Inflammatory macrophage treated with lipopolysaccharide for 1 hour (primary cell): ENCODE measurements at places on chromosomes 7 and 10.

GRCh38 chr10:31490858-31491504 is 172.0 kb downstream of the ZEB1 start:
- peak; percentile 28 for DNase-seq

- no peak for DNase-seq
Measured at GRCh38 chr7:128172963-128173362, 68.1 kb upstream of the LEP start.

DNA sequence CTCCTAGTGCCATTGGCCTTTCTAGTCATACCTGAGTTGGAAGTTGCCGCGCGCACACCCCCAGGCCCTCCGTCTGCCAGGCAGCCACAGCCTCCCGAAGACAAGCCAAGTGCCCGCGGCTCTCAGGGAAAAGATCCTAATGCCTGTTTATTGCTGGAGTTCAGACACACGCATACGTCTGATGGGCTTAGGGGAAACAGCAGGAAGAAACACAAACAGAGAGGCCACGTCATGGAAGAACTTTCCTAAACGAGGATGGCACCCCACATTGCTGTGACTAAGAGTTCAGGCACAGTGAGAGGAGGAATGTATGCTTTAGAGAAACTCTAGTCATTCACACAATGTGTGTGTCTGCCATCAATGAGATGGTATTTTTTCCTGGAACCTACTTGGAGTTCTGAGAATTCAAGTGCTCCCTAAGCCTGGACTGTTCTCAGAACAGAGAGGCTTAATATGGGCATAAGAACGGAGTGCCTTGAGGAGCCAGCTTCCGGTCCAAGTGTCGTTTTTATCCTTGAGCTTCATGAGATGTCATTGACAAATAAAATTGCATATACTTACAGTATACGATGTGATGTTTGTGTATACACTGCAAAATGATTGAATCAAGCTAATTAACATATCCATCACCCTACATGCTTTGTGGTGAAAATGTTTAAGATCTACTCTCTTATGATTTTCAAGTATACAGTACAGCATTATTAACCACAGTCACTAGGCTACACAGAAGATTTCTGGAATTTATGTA is 11.6 kb upstream of the RBP3 start:
- DNase-seq = no peak

DNA sequence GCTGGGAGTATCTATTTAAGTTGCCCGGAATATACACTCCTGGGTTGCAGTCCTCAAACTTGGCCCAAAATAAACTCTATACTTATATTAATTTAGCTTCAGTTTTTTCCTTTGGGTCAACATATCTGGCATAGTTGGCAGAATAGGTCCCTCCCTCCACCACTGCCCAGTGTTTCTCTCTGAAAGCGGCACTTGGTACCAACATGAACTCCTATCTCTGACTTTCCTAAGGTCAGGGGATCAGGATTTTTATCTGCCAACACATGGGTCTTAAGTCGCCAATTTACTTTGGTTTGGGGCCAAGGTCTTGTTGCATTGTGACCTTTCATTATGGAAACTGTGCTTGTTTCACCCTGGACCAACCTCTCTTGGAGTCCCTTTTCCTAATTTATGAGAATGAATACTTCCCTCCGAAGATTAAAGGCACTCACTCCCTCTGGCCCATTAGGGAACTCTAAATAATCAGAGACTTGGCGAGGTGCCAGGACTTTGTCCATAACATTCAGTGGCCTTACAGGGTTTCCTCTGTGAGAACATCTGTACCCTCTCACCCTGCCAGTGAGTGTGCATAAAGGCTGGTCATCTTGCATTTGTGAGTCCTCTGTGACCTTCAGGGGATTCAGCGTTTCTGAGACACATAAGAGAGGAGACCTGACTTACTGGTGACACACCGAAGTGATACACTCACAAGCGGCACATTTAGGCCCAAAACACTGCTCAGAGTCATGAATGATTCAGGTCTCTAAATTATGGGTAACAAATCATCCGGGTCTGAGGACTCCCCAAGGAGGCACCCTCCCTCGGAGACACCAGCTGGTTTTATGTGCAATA is 19.7 kb upstream of the FKBP9 start:
- DNase-seq = no peak

GRCh38 chr7:45146531-45147379 is 10.8 kb upstream of the RAMP3 start:
- DNase-seq = no peak

- DNase-seq = no peak
Measured at GRCh38 chr7:98674461-98674860, 57.4 kb downstream of the NPTX2 start.

DNA sequence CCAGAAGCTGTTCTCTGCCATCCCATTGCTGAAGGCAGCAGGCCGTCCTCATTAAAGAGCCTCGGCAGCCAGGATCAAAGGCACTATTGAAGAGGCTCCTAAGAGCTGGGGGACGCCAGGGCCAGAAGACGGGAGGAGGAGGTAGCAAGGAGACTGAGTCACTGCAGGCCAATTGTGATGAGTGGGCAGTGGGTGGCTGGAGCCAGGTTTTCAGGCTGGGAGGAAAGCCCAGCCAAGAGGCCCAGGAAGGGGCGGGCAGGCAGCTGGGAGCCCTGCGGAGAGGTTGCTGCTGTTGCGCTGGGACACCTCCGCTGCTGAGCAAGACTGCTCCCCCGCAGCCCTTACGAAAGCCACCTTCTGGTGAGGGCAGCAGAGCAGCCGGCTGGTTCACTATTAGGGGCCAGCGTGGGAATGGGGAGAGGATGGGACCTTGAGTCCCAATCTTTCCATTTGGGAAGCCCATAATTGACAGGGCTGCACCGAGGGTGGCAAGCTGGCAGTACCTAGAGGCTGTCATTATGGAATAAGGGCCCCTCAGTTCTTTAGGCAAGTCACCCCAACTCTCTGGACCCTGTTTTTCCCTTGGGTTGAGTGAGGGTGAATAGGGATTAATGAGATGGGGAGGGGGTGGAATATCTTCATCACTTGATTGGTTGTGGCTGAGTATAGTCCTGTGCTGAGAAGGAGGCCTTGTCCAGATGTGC is 48.4 kb downstream of the UNC5B start:
- DNase-seq = no peak

GRCh38 chr10:84076047-84076388 is 63.3 kb upstream of the GHITM start:
- no peak for DNase-seq

DNA sequence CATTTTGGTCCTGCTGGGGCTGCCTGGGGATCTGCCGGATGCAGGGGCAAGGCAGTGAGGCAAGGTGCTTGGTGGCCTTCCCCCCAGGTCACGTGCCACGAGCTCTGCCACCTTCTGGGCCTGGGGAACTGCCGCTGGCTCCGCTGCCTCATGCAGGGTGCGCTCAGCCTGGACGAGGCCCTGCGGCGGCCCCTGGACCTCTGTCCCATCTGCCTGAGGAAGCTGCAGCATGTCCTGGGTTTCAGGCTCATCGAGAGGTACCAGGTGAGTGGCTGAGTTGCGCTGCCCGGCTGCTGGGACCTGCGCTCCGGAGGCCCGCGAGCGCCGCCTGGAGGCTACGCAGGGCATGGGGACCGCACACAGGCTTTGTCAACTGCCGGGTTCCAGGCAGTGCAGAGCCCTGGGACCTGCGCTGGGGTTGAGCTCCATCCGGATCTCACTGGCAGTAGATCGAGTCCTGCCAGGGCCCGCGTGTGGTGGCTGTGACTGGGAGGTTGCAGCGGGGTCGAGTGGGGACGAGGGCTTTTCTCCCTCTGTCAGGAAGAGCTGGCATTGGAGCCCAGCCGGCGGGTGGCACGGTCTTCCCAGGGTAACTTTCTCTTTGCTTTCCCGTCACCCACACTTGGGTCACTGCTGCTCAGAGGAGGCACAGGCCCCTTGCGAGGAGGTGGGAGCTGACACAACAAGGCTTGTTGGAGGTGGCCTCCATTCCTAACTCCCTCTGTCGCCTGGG is 21.7 kb downstream of the AMZ1 start:
- peak; percentile 72 for DNase-seq

DNA sequence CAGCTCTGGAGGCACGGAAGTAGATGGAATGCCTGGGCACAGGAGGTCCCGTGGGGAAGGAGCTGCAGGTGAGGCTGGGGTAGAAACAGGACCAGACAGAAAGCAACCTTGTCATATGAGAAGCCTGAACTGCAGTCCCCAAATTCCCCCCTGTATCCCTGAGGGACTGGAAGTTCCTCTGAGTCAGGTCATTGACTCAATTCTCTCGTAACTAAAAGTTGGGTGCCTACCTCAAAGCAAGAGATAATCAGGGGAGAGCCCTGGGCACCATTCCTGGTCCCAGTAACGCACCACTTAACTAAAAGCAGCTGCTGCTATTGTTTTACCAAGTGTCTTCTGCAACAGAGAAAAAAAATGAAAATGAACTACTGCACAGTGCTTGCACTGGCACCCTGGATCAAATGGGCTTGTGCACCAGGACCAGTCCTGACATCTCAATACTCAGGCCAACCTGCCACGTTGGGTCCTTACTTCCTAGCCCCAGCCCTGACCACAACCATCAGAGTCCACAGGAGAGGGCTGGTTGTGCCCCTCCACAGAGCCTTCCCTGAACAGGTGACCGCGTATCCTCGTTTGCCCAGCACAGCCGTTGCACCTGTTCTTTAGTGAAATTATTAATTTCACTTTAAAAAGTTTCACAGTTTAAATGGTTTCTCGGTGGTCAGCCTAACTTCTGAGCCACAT is 79.3 kb downstream of the GRID1 start:
- DNase-seq = no peak

GRCh38 chr7:97871659-97872024 is 566 bp downstream of the ASNS start:
- no peak for DNase-seq

GRCh38 chr7:143272871-143273270 is 9.6 kb downstream of the GSTK1 start:
- no peak for DNase-seq

DNA sequence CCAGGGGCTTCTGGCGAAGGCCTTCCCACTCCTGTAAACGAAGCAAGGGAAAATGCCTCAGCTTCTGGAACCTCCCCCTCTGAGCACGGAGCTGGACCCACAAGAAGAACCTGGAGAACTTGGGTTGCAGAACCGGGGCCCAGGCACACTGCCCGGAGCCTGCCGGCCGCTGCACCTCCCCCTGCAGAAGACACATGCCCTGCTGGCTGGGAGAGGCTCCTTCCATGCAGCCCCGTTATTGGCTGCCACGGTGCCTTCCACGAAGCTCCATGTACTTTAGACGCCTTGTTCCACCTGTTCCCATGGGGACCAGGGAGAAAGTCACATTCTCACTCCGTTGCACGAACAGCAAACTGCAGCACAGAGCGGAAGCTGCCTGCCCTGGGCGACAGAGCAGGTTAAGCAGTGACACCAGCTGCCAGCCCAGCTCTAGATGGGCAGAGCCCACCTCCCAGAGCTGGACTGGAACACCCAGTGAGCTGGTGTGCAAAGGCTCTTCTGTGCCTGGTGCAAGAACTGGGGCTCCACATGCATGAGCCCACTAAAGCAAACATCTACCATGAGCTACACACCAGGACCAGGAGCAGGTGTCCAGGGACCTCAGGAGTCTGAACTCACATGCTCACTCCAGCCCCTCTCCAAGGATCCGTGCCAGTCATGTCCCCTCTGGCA is 70.1 kb downstream of the TNS3 start:
- no peak for DNase-seq

DNA sequence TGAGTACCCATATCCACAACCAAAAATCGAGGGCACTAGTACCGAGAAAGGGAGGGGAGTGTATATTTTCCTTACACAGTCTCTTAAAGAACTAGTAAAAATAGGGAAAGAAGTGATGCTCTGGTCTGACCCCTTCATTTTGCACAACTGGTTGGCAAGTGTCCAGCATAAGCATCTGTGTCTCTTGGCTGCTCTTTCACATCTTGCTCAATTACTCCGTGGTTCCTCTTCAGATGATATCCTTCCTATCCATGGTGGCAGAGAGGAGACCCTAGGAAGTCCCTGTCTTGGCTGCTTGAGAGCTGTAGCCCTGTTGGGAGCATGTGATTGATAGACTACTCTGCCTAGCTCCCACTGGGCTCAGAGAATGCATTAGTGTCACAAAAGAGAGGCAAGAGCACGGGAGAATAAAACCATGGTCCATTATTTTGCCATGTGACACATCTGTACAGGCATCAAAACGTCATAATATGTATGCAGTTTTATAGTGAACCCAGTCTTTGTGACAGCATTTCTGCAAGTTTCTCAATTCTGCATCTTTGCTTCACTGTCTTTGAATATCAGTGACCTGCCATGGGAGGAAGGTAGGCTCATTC is 111.8 kb upstream of the ANKRD1 start:
- no peak for DNase-seq

DNA sequence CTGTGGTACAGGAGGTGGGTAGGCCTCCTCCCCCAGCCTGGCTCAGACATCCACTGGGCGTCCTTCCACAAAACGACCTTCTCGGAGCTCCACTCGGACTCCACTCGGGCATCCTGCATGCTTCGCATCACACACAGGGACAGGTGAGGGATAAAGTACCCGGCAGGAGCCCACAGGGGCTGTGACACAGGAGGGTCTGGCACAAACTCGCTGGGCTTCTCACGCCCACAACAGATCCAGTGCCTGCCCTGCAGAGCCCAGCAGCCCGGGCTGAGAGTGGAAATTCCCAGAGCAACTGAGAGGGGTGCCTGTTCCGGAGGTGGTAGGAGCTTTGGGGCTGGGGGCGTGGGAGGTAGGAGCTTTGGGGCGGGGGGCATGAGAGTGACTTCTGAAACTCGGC is 108.4 kb downstream of the MKI67 start:
- DNase-seq = no peak

GRCh38 chr10:61151059-61151458 is 207.1 kb upstream of the RHOBTB1 start:
- DNase-seq = no peak

- DNase-seq = no peak
Measured at GRCh38 chr7:72754312-72754711, 73.7 kb downstream of the TYW1B start.

GRCh38 chr10:96365571-96365970 is 6.8 kb upstream of the OPALIN start:
- DNase-seq = no peak

GRCh38 chr10:77907900-77908717 is 18.4 kb downstream of the DLG5 start:
- DNase-seq = no peak

- DNase-seq = peak; percentile 12
Measured at GRCh38 chr10:821322-821721, 110.2 kb downstream of the LARP4B start.

GRCh38 chr7:55241958-55242357 is 123.2 kb upstream of the LANCL2 start:
- DNase-seq = no peak

GRCh38 chr7:102426268-102427018 is 6.9 kb upstream of the ORAI2 start:
- peak; percentile 90 for DNase-seq

- no peak for DNase-seq
Measured at GRCh38 chr10:68121852-68122251, 12.6 kb downstream of the MYPN start.

DNA sequence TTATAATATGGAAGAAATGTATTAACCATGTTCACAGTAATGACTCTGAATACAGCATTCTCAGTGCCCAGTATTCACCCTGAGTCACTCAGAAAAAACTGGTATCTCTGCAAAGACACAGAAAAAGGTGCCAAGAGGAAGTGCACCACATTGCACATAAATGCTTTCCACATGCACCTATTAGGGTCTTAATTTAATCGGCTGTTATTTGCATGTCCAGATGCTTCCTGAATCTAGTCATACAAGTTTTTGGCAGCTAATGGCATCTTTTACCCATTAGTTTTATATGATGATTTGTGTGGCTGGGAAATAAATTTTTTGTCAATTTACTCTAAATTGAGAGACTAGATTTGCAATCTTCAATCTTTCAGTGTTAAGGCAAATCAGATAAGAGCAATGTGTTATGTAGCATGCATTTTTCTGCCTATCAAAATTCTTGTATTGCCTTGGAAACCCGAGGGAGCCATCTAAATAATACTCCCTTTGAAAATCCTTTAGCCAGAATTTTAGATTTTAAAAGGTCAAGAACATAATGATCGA is 58.2 kb downstream of the ZNF680 start:
- DNase-seq = no peak
